ENCODE measurements at places on chromosomes 13 and 19.
A peak's percentile ranks its signal among the peaks of the same experiment; 100 is the strongest.

GRCh38 chr19:8149261-8150094 is at the start of gene FBN3:
FBN3 (minus strand) TSS chr19:8149592; CDS start chr19:8147480, 2,112 bp downstream.
- peak; percentile 19 for DNase-seq

DNA sequence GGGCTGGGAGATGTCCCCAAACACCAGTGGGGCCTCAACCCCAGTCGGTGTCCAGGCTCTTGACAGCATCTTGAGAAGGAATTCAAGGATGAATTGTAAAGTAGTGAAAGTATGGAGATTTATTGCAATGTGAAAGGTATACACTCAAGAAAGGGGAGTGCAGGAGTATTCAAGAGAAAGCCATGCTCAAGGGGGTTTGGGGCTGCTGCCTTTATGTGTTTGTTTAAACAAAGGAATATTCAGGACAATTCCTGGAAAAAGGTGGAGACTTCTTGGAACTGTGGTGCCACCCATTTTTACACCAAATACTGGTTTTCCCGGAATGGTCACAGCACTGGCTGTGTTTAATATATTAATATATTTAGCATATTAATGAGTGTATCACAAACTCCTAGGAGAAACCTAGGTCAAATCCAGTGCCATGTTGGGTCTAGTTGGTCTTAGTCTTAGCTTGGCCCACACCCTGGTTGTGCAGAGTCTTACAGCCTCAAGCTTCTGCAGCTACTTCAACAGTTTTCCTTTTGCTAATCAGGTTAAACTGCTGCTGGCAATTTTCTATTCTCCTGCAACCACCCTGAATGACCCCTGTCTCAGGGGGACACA is 138.5 kb upstream of the TMTC4 start:
- no peak for DNase-seq

DNA sequence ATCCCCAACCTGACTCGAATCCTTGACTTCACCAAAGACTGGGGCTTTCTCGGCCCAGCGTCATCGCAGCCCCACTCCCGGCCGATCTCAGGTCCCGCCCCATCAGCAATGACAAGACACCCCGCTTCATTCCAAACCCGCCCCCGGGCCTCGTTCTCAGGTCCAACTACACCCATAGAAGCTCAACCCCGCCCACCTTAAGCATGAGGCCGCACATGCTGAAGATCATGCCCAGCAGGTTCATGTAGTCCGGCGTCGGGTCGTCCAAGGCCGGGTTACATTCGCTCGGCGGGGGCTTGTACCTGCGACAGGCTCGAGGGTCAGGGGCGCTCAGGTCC is 2.3 kb downstream of the WDR83 start:
- DNase-seq, result peak; percentile 71

DNA sequence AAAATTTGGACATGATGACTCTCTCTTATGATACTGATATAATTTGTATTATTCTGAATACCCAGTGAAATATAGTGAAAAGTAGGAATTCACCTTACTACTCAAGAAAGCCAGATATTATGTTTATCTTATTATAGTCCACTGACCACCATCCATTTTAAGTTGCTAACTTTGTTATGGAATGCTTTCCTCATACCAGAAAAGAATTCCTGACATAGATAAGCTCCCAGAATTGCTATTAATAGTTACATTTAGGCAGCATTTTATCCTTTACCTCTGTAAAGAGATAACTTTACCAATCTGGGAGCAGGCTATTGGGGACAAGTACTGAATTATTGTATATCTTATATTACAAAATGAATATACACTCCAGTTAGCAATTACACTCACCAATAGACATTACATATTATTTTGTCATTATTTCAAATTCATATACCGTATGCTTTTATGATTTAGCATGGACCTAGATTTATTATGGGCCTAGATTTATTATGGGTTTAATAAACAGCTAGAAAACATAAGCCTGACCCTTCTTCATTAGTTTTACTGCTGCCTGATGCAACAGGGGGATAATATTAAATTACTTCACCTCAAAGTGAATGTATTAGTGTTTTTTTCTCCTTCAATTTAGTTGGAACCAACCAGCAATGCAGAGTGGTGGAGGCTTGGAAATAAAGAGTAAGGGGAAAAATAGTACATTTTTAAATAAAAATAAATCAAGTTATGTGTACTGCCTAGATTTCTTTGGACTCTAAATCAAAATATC is 1886.1 kb downstream of the PCDH9 start:
- DNase-seq, result no peak

DNA sequence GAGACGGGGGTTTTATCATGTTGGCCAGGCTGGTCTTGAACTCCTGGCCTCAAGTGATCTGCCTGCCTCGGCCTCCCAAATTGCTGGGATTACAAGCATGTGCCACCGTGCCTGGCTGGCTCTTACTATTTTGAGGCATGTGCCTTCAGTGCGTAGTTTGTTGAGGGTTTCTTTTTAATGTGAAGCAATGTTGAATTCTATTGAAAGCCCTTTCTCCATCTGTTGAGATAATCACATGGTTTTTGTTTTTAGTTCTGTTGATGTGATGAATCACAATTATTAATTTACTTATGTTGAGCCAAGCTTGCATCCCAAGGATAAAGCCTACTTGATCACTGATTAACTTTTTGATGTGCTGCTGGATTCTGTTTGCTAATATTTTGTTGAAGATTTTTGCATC is 290.9 kb downstream of the KCNRG start:
- DNase-seq, result no peak

GRCh38 chr13:81771951-81772350 is 1431.0 kb upstream of the SPRY2 start:
- no peak for DNase-seq

GRCh38 chr13:31199849-31200636 is at the start of gene B3GLCT:
B3GLCT (plus strand) TSS chr13:31199975; CDS start chr13:31200085, 110 bp downstream.
- peak; percentile 74 for DNase-seq

GRCh38 chr13:76019421-76020044 is 383.4 kb downstream of the LMO7 start:
- DNase-seq, result peak; percentile 54
